ENCODE measurements at places on chromosomes 3 and 15. TPM values are rescaled to one million over a fixed set of nuclear protein-coding genes. Genes with fewer than 3 reads are reported as not detected.

DNA sequence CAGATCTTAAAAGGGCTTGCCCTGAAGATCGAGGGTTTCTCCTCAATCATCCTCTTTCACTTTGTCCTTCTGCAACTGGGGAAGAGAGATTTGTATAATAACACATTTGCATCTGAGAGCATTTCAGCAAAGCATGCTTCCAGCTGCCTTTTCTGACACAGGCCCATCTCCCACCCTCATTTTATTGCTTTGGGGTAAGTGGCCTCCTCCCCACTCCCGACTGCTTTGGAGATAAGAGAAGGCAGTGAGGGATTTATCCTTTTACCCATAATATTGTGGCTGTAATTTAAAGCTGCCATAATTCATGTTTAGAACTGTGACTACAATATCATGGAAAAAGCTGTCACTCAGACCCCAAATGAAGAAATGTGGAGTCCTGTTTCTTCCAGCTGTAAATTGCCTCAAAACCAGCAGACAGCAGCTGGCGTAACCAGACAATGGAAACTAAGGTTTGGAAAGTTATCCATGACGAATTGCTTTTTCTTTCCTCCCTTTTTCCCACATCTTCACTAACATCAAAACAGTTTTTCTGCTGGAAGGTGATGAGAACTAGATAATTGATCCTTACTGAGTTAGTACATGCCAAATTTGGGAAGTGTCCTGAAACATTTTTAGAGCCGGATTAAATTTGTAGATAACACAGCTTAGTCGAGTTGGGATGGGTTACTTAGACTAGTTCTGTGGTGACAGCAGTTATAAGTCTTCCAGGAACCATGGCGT, 104.2 kb upstream of the PFN2 start:
- DNase-seq, result no peak

GRCh38 chr15:57150066-57150865, 226.0 kb upstream of the CGNL1 start:
- no peak for DNase-seq

DNA sequence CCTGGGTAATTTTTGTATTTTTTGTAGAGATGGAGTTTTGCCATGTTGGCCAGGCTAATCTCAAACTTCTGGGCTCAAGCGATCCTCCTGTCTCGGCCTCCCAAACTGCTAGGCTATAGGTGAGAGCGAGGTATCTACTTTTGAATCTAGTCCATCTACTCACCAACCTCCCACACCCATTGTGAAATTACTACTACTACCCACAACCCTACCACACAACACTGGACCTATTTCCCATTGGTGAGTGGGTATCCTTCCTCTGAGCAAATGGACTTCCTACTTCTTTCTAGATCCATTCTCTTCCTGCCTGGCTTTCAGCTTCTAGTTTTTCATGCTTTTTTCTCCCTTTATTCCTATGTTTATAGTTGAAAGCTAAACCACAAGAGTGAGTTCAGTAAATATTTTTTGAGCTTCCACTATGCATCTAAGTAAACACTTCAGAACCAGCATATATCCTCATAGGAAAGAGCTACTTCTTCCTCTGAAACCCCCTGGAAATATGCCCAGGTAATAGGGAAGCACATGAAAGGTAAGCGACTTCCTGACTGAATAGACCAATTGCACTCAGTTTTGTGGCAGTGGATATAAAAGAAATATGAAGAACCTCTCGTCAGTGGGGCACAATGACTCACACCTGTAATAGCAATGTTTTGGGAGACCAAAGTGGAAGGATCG, 39.1 kb downstream of the MYO1E start:
- DNase-seq, result no peak

DNA sequence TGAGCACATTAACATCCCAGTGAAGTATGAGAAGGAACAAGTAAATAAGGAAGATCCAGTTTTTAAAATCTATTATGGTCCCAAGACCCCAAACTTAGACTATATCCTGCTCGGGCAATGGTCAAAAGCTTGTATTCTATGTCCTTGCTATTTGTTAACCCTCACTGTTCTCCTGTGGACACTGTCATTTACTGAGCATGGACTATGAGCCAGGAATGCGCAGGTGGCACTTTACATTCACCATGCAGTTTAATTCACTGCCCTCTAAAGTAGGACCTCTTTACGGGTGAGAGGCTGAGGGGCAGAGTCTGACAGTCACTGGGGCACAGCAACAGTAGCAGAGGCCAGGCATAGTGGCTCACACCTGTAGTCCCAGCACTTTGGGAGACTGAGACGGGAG, 28.6 kb downstream of the SPATA12 start:
- DNase-seq, result no peak

DNA sequence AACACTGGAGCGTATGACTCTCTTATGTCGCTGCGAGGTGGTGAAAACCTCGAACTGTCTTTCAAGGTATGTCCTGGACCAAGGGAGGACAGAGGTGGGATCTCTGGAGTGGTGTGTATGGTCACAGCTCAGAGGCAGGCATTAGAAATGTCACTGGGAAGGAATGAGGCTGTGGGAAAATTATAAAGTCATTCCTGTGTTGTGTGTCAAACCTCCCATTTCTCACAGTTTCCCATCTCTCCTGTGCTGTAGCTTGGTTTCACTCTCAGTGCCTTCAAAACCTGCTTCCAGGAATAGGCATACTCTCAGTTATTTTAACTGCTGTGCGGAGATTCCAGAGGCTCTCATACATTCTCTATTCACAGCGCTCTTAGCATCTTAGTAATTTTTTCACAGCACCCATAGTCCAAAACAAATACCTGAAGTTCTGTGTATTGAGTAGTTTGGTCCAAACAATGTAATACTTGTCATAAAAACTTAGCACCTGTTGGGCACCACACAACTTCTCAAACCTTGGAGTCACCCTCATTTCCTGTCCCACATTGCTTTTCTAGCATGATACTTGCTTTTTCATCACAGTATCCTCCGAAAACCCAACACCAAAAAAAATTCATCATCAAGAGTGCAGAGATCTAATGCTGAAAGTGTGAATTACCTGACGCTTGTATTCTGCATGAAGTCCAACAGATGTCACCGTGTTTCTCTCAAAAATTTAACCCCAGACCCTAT, 36.9 kb downstream of the GALNT15 start:
- no peak for DNase-seq

ARF4 gene
- 62.3 TPM for total RNA-seq

GRCh38 chr3:97910931-97911351, 61.3 kb downstream of the RIOX2 start:
- DNase-seq, result no peak

DNA sequence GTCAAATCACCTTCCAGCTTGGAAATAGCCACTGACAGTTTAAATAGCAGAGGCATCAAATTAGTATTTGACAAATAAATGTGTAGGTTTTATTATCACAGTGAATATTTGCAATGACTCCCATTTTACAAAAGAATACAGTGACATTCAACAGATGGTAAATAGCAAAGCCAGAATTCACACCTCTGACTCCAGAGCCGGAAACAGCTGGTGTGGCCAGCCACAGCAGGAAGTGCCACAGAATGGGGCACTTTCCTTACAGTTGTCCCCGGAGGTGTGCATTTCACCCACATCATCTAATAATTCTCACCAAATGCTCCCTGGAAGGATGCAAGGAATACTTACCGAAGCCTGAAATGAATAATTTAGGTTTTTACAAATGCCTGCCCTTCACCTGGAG, 295.7 kb upstream of the WNT5A start:
- DNase-seq, result no peak

SCN11A gene
- total RNA-seq, result 0.15 TPM

DNA sequence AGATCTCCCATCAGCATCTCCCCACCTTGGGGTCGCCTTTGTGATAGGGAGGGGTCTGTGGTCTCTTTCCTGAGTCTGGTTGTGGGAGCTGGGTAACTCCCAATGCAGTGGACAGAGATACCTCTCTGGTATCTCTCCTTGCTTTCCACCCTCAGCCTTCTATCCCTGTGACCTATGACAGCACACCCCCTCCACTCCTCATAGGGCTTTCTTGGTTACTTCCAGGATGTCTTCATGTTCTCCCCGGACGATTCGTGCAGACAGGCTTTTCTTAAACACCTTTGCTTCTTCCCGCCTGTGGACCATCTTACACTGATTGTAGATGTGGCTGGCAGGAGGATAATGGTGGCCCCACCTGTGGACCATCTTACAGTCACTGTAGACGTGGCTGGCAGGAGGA, 14.2 kb upstream of the NRROS start:
- DNase-seq, result no peak
